ENCODE measurements at places on chromosomes 5 and 9.
A peak's percentile ranks its signal among the peaks of the same experiment; 100 is the strongest.

DNA sequence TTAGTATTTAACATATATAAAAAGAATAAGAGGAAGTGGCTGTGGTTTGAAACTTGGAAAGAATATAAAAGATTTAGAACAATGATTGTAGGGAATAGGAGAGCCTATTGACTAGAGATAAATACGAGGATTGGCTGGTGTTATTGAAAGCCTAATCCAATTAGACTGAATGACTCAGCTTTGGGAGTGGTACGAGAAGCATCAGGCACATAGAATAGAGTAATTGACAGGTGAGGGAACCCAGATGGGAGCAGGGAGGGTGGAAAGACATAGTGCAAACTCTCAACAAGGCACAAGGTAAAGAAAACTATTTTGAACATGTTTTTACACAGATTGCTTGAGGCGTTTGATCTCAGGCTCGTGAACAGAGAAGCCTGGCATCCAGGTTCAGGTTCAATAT, 338.9 kb upstream of the KLF9 start:
- DNase-seq: no peak

- DNase-seq: no peak
Measured at GRCh38 chr5:65704621-65705239, 17.2 kb downstream of the SGTB start.

GRCh38 chr9:19464061-19464763, 55.4 kb downstream of the ACER2 start:
- no peak for DNase-seq

- peak; percentile 60 for DNase-seq
Measured at GRCh38 chr5:69007726-69008368, 86.0 kb upstream of the SLC30A5 start.

- no peak for DNase-seq
Measured at GRCh38 chr5:81925981-81926380, 45.8 kb upstream of the ATG10 start.

All from iPS DF 19.7 (cell line).